ENCODE measurements at places on chromosomes 12 and 14.

- no peak for DNase-seq
Observed at GRCh38 chr12:109840305-109841074, 7.3 kb upstream of the TRPV4 start.

DNA sequence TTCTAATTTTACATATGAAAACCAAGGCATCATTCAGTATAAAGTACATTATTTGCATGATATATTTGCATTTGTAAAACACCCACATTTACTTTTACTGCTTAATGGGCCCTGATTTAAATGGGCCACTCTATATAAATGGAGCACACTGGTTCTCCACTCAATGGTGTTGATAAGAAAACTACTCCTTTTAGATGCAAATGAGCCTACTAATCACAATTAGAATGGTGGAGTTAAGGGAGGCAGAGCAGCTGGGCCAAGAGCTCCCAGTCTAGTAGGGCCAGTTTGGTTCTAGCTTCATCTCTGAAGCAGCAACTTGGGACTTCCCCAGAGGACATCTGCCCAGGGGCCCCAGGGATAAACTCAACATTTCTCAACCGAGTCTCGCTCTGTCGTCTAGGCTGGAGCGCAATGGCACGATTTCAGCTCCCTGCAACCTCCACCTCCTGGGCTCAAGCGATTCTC, 120.7 kb downstream of the FOXN3 start:
- DNase-seq: no peak

DNA sequence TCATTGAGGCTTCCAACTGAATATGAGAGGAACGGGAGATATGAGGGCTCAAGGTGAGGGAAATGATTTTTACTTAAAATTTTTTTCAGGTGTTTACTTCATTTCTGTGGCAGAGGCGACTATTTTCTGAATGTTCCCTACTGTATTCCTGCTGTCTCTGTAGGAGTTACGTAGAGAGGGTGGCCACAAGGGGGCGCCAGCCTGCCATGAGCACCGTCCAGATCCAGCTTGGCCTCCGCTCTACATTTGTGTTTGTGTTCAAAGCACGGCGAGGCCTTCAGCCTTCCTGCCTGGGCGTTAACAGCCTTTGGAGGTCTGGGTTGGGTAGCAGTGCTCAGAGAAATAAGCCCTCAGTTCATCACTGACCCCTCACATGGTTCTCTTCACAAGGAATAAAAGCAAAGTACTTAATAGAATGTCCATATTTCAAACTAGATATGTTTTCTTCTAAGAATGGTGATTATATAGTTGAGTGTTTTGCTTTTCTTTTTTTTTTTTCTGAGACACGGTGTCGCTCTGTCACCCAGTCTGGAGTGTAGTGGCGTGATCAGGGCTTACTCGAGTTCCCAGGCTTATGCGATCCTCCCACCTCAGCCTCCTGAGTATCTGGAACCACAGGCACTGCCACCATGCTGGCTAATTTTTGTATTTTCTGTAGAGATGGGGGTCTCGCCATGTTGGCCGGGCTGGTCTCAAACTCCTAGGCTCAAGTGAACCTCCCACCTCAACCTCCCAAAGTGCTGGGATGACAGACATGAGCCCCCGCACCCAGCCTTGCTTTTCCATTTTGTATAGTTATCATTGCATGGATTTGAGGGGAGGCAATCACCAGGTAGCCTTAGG, 22.3 kb downstream of the CKB start:
- peak; percentile 95 for DNase-seq

GRCh38 chr14:70907176-70907995, at the start of gene PCNX1:
TSS of gene PCNX1 (plus strand) at chr14:70907459. CDS start at chr14:70907851, 392 bp downstream.
- DNase-seq: peak; percentile 59

GRCh38 chr14:93036652-93037345, 78.9 kb downstream of the ITPK1 start:
- no peak for DNase-seq

DNA sequence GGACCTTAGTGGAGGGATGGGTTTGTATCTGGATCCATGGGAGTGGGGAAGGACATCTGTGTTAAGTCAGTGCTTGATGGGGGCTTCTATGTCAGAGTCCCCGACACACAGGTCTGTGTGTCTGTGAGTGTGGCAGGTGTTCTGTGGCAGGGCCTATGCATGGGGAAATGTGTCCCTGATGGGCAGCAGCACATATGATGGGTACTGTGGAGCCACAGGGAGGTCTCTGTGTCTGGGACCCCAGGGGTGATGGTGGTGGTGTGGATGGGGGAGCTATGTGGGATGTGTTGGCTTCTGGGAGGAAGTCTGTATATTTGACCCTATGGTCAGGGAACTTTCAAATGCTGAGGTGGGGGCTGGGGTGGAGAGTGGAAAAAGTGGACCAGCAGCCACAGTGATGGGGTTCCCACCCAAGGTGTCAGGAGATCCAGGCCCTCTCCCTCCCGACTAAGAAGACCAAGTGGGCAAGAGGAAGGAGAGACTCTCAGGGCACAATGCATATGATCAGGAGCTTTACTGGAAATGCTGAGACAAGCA, 16.5 kb downstream of the KRT7 start:
- no peak for DNase-seq

GRCh38 chr12:64931981-64932380, 107.5 kb downstream of the TBC1D30 start:
- no peak for DNase-seq

DNA sequence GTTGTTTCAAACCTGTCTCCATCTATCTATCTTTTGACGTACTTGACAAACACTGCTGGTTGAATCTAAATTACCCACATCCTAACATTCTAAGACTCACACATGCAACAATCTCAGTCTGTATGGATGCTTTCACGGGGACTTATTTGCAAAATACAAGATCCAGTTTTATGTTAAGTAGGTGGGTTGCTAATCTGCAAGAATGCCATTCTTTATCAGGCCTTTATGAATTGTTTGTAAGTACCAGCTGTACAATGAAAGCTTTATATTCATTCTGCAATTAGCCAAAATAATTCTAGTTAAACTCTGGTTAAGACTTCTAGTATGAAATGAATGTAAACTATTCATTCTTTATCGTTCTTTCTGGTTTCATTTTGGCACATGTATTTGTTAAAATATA, 135.1 kb downstream of the NAV3 start:
- DNase-seq: no peak

DNA sequence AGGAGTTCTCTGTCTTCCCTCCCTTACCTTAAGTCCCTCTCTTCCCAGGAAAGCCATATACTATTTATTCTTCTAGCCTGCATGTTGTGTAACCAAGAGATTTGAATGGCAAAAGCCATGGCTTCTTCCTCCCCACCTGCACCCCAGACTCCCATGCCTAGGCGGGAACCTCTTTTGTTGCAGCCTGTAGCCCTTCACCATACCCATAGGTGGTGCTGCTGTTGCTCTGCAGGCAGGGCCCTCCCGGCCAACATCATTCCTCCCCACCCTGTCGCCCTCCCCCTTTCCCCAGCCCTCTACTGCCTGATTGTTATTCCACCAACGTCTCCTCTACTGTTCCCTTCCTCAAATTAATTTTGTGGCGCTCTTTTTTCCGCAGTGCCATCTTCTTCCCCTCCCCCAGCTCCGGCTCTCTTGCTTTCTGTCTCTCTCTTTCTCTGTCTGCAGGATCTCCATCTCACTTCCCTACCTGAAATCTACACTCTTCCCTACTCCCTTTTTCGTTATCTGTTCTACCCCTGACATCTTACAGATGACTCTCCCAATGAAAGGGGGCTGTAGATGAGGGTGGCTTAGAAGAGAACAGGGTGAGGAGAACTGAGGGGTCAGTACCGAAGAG, 13.8 kb downstream of the NGDN start:
- no peak for DNase-seq

DNA sequence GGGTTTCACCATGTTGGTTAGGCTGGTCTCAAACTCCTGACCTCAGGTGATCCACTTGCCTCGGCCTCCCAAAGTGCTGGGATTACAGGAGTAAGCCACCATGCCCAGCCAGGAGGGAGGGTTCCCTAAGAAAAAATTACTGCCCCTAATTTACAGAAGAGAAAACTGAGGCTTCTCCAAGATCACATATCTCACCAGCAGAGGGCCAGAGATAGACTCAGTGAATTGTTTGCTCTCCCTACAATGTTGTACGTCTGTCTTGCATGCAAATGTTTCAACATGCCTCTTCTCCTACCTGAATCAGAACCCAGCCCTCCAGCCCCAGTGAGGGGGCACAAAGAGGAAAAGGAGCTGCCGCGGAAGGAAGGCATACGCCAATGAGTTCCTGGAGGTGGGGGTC, 48.3 kb upstream of the TMEM263 start:
- no peak for DNase-seq
